Stimulated activated CD8-positive, alpha-beta memory T cell treated with anti-CD3 and anti-CD28 coated beads, Interleukin-15, amount 100 ng/mL, for 24 hours (primary cell): ENCODE measurements at places on chromosomes 13 and 19.

GRCh38 chr19:5578097-5578846 lies 10.5 kb upstream of the TINCR start:
- DNase-seq = peak; percentile 70

- DNase-seq = no peak
Observed at GRCh38 chr13:113851480-113851803, 12.4 kb downstream of the GAS6 start.

- no peak for DNase-seq
Observed at GRCh38 chr13:100399455-100399854, 189.1 kb downstream of the GGACT start.

DNA sequence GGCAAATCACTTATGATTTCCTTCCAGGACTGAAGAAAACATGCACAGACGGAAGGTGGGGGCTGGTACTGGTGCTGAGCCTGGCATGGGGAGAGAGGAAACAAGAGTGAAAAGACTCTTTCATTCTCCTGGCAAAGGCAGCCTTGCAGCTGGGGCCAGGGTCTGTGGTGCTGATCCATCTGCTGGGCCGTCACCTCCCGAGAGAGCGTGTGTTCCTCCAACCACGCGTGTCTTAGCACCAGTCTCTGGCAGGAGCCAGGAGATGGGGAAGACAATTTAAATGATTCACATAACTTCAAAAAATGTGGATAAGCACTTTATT lies 23.9 kb upstream of the SPART start:
- no peak for DNase-seq

DNA sequence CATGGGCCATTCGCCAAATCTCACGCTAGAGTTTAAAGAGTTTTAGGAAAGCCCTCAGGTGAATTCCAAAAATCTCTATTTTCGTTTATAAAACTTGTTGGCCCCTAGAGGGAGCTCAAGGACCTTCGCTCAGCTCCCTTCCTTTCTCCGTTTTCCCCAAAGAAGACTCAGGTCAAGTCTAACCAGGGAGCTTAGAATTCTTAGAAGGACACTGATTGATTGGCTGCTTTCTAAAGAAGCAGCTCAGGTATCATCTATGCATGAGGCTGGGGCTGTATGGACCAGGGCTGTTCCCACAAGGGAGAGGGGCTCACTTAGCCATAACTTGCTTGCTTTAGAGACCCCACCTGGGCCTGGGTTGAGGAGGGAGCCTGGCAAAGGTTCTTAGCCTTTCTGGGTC lies 20.5 kb downstream of the DZIP1 start:
- DNase-seq = no peak

- DNase-seq = no peak
Observed at GRCh38 chr13:47457626-47458025, 543.4 kb downstream of the SUCLA2 start.

GRCh38 chr19:34327851-34328250 lies 37.1 kb upstream of the GPI start:
- DNase-seq = no peak

DNA sequence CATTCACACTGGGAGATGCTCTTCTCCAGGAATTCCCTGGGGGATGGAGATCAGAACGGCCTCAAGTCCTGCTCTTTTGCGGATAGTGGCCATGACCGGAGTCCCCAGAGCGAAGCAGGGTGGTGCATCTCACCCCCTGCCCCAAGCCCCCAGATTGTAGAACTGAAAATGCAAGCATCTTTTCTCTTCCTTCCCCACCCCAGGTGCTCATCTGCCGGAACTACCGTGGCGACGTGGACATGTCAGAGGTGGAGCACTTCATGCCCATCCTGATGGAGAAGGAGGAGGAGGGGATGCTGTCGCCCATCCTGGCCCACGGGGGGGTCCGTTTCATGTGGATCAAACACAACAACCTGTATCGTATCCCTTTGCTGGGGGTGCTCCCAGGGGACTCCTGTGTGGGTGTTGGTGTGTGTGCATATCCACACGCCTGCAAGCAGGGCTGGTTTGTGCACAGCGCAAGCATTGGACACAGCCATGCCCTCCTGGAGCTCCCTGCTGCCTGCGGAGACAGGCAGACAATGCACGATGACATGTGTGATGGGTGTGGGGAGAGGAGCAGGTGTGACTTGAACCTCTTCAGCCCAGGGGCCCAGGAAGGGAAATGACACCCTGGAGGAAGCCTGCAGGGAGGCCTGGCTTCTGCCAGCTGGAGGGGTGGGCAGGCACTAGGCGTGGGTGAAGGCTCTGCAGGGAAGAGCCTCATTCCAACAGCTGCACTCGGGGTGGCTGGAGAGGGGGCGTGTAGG lies 5.7 kb downstream of the AP1M1 start:
- DNase-seq = no peak

GRCh38 chr19:9818175-9818733 lies 625 bp downstream of the FBXL12 start:
- DNase-seq = peak; percentile 18

DNA sequence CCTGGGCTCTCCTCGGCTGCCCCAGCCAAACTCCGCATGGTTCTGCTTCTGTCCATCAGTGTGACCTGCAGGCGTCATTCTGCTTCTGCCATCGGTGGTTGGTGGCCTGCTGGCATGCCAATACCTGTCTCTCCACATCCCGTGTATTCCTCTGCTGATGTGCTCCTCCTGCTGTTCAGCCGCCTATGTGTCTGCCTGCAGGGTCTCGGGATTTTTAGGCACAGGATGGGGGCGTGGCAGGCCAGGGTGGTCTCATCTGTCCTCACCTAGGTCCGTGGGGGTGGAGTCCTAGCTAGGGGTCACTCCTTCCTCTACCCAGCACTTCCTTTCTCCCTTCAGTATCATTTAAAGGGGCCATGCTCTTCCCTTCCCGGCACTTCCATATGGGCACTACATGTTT lies 33.0 kb upstream of the SGCG start:
- DNase-seq = no peak

DNA sequence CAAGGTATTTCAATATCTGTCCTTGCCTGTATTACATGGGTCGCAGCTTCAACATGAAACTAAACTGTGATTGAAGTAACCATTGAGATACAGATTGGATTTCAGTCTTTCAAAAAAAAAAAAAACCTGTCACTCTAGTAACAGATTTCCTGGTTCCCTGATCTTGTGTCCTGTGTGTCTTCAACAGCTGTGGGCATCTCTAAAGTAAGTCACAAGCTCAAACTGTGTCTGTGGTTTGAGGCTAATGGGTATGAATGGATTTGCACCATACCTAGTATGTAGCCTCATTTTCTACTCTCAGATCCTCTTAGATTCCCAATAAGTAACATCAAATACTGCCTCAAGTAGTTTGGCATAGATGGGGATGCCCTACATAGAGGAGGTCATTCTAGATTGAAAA lies 300.1 kb downstream of the COG6 start:
- DNase-seq = no peak

- DNase-seq = no peak
Observed at GRCh38 chr13:92221916-92222315, 823.5 kb downstream of the GPC5 start.
